ENCODE measurements at places on chromosomes 16 and 17.

DNA sequence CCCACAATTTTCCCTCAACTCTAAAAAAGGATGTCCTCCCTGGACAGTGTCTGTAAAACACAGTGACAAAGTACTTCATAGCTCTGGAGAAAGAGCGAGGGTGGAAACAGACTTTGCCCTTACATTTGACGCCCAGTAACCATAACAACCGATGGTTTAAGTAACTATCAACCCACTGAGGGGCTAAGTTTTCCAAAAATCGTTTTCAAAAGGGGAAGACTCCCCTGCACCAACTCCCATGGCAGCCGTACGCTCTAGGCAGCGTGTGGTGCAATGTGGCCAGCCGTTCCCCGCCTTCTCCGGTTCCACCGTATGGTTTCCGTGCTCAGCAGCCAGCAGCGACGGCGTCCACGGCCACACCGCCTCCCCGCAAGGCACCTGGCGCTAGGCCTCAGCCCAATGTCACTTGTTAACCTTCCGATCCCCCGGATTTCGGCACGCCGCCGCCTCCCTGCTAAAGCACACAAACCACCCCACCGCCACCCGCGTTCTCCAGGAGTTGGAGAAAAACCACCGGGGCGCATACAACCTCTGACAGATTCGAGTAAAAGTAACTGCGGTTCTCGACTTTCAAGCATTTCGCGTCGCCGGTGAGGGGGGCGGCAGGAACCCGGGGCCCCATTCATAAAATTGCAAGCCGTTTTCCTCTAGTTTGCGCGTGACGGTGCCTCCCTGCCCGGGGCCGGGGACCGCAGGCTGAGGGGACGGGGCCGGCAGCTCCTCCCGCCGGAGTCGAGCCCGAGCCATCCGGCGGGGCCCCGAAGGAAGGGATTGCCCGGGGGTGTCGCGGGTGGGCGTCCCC lies 661 bp downstream of the TEX2 start:
- no peak for DNase-seq

DNA sequence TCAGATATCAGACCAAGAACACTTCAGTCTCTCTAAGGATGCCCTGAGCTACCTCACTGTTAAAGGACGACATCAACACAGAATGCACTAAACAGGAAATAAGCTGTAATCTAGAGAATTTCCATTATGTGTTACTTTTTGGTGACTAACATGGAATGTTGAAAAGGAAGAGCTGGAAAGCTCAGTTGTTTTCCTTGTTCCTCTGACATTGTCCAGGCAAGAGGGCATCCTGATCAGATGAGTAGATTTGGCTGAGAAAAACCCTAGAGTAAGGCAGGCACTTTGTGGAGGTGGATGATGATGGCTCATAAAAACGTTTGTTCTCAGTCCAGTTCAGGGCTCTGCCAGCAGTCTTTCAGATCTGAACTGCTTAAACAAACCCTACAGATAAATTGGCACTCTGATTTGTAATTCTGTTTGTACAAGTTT lies 34.0 kb downstream of the DGKE start:
- DNase-seq: no peak

DNA sequence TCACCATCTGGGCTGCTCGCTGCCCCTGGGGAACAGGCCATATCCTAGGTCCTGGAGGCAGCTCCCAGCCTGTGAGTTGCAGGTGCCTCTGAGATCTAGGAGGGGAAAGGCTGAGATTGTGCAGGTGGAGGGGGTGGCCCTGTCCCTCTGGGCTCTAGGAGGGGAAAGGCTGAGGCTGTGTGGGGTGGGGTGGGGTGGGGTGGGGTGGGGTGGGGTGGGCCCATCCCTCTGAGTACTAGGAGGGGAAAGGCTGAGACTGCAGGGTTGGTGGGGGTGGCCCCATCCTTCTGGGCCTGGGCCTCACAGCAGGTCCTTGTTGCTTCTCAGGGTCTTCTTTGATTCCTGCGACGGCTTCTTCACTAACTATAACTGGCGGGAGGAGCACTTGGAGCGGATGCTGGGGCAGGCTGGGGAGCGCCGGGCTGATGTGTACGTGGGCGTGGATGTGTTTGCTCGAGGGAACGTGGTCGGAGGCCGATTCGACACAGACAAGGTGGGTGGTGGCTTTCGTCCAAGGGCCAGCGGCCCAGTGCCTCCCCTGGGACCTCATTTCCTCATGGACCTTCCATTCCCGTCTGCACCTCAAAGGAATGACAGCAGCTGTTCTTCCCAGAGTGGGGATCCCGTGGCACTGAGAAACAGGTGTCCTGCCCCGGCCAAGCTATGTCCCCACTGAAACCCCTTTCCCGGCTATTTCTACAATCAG lies 7.1 kb downstream of the ENGASE start:
- no peak for DNase-seq

DNA sequence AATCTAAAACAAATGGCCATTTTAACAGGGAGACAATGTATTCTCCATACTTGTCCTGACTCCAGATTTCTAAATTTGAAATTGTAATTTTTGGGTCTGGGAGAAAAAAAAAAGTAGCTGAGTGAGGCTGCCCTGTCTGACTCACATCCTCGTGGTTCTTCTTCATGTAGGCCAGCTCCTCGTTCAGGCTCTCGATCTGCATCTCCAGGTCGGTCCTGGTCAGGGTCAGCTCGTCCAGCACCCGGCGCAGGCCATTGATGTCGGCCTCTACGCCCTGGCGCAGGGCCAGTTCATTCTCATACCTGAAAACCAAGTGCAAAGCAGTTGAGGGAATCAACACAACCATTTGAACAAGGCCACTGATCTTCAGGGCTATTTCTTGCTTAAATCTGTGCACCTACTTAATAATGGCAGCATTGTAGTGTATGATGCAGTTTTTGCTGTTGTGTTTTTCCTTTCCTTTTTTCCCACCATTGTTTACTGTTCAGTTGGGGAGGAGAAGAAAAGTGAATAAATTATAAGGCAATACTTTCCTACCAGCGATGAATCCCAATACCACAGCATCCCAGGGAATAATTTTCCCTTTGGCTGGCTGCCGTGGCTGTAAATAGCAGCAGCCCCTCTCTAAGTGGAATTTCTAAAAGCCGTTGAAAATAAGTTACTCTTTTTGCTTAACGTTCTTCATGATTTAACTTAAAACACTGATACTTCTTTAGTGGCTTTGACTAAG lies 2.2 kb downstream of the KRT12 start:
- DNase-seq: no peak

- no peak for DNase-seq
Measured at GRCh38 chr17:19301973-19302372, 60.5 kb downstream of the B9D1 start.

- no peak for DNase-seq
Measured at GRCh38 chr17:82008941-82009405, 13.7 kb downstream of the CENPX start.

- DNase-seq: no peak
Measured at GRCh38 chr17:74126179-74126900, 77.1 kb upstream of the RPL38 start.

DNA sequence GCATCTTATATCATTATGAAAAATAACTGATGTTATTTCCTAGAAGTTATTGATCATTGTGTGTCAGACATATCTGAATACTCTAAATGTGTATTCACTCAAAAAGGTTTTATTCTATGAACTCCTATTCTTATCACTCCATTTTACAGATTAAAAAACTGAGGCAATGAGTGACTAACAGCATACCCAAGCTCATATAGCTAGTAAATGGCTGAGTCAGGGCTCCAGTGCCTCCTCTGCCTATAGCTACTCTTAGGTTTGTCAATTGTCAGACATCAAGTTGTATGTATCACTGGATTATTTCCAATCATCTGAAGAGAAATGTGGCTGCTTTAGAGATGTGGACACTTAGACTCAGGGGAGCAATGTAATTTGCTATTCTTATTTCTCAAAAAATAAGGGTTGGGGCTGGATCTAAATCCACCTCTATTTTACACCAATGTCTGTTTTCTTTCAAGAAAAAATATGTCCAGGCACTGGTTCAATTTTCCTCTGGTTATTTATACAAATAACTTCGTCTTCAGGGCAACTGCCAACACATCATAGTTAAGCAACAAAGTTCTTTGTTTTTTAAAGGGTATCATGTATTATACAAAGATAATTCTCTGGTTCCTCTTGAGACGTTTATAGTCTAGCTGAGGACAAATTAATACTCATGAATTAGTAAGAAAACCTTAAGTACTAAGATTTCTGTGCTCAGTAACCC lies 328.9 kb upstream of the MAF start:
- no peak for DNase-seq

DNA sequence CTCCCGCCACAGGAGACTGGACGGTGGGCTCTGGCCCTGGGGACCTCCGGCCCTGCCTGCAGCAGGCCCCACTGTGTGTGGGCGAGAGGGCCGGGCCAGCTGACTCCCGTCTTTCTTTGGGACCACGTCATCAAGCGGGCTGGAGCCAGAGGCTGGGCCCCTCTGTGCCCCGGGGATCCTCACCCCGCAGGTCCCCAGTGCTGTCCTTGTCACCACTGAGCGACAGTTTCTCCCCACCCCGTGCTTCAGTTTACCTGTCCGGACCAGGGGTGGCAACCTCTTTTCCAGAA lies 181.9 kb upstream of the ZNF469 start:
- no peak for DNase-seq
